ENCODE measurements at places on chromosomes 16 and 17.

DNA sequence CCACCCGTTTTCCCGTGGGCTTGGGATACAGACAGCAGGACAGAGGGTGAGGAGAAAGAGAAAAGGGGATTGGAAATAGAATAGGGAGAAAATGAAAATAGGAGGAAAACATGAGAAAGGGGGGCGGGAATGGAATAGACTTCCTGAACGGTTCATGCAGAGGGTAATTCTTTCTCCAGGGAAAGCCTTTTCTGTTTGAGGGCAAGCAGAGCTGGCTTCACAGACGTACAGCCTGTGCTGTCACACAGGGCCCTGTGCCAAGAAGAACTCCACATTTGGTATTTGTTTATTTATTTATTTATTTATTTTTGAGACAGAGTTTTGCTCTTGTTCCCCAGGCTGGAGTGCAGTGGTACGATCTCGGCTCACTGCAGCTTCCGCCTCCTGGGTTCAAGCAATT, 12.0 kb downstream of the MILR1 start:
- no peak for DNase-seq

- no peak for DNase-seq
Observed at GRCh38 chr16:3401719-3402397, 843 bp downstream of the ZNF174 start.

- DNase-seq: no peak
Observed at GRCh38 chr17:8826808-8827435, 27.8 kb upstream of the MFSD6L start.

- peak; percentile 43 for DNase-seq
Observed at GRCh38 chr17:18246880-18247612, 11.5 kb downstream of the FLII start.

DNA sequence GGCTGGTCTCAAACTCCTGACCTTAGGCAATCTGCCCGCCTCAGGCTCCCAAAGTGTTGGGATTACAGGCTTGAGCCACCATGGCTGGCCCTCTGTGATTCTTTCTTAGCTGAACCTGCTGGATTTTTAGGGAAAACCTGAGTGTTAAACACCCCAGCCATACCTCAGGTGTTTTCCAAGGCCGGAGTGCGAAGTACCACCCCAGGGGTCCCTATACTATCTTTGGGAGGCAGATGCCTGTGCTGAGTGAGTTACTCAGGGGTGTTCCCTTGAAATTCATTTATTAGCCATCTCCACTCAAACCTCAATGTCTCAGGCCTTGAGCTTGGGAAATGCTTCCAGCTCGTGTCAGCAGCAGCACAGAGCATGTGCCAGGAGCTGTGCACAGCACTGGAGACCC, 432.7 kb downstream of the SLC39A11 start:
- DNase-seq: no peak
